Stimulated activated CD4-positive, alpha-beta T cell treated with anti-CD3 and anti-CD28 coated beads, Interleukin-1b, Interleukin-23, amount 100 ng/mL, for 1 hour (primary cell): ENCODE measurements at places on chromosomes 13 and 19.

GRCh38 chr19:40280608-40281221 lies 4.4 kb downstream of the AKT2 start:
- DNase-seq, result no peak

DNA sequence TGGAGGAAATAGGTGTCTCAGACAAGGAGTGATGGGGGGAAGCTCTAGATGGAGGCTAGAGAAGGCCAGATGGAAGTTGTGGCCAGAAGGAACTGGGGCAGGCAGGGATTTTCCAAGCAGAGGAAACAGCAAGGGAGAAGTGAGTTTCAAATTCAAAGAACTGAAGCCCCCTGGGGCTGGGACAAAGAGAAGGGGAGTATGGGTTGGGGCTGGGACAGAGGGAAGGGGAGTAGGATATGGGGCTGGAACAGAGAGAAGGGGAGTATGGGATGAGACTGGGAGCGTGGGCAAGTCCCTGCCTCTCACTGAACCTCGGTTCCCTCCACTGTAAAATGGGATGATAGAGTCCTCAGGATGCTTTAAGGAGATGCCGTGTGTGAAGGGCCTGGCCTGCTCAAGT lies 1.9 kb upstream of the GTF2F1 start:
- DNase-seq, result no peak

DNA sequence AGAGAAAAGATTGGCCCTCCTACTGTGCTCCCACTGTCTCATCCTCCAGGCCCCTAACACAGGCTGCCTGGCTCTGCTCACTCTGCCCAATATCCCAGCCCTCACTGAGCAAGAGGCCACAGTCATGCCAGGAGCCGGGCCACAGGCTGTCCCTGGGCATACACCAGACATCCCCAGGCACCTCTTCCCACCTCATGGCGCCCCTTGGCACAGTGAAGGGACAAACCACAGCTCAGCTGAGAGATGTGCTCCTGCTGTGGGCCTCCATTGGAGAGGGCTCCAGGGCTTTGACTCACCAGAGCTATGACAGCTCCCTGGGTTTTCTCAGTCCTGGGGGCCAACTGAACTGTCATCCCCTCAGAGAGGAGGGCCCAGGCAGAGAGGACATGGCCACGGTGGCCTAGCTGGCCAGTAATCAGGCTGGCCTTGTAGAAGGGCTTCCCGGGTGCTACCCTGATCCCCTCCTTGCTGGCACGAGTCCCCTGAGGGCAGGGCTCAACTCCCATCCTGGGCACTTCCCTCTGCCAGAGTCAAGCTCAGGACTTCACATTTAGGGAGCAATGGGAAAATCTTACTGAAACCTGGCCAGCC lies 220.9 kb downstream of the TUBA3C start:
- DNase-seq, result no peak

DNA sequence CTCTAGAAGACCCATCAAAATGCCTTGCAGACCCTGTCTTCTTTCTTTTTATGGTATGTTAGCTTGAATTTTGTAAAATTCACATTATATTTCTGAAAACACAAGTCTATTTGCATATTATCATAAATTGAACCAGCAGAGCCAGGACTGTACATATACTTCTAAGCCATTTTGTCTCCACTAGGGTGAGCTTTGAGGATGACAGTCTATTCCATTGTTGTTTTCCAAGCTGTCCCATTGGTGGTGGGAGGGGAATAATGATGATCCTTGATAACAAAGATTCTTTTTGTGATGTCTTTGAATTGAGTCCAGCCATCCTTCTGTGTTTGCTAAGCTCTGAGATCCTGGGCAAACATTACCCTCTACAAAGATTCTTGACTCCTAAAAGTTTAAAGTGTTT lies 359.3 kb upstream of the PCDH20 start:
- no peak for DNase-seq

- no peak for DNase-seq
These were observed 373.5 kb downstream of the KCTD12 start for GRCh38 chr13:76512721-76513145.
